ENCODE measurements at places on chromosomes 4 and X.

DNA sequence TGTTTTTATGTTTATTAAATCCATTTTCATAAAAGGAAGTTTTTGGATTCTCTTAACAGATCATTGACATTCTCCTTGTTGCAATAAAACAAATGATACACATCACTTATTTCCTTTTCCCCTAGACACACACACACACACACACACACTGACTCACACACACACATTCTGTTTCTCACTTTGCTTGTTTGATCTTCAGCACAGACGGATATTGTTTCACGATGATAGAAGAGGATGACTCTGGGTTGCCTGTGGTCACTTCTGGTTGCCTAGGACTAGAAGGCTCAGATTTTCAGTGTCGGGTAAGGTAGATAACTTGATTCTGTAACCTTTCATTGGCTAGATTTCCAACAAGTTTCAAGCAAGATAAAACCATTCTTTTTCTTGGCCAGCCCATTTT lies 356.8 kb downstream of the BMPR1B start:
- DNase-seq, result no peak

DNA sequence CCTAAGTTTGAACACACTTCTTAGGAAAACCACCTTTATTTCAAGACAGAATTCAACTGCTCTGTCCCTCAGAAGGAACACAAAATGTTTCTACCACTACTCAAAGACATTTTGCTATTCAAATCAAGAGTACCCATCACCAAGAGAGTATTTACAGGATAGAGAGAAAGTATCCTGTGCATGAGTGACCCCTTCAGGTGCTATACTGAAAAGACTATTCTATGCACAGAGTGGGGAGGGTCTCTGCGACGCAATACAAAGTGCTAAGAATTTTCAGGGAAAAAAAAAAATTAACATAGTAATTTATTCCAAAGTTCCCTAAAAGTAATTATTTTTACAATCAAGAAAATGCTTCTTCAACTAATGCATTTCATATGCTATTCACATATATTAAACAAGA lies 346.4 kb upstream of the FAM241A start:
- DNase-seq, result no peak

- DNase-seq, result no peak
Measured at GRCh38 chr4:181601103-181601502, 642.1 kb upstream of the TENM3 start.

GRCh38 chr4:186189656-186190055 lies 1.7 kb upstream of the CYP4V2 start:
- DNase-seq, result no peak

DNA sequence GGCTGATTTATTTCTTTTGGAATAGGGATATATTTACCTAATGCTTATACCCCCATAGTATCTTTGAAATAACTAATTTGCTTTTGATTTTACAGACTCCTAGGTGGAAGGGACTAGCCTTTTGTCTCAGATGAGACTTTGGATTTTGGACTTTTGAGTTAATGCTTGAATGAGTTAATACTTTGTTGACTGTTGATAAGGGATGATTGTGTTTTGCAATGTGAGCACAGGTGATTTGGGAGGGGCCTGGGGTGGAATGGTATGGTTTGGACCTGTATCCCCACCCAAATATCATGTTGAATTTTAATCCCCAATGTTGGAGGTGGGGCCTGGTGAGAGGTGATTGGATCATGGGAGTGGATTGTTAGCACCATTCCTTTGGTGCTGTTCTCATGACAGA lies 117.4 kb upstream of the ZC4H2 start:
- no peak for DNase-seq

- no peak for DNase-seq
Measured at GRCh38 chr4:31134720-31135119, 414.6 kb downstream of the PCDH7 start.

- no peak for DNase-seq
Measured at GRCh38 chr4:103449296-103450023, 251.3 kb upstream of the CENPE start.

- DNase-seq, result no peak
Measured at GRCh38 chrX:38988301-38988700, 187.0 kb downstream of the MID1IP1 start.

DNA sequence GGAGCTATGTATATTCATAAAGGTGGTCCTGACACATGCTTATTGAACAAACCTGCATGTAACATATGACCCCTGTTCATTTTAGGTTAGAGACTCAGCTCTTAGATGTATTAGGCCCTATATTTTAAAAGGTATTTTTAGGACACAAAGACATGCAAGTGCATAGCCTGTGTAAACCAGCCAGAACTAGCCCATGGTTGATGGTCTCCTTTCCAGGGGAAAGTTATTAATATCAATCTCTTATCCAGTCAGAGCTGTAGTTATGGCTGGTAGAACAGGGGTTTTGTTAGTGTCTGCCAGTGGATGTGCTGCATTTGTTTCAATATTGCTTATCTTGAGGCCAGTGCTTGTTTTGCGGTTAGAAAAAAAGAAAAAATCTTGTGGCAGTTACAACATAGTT lies 488.6 kb downstream of the KCTD8 start:
- no peak for DNase-seq

GRCh38 chr4:182225257-182225852 lies 17.8 kb upstream of the TENM3 start:
- DNase-seq, result no peak

GRCh38 chr4:119921830-119922229 lies 144.8 kb downstream of the MAD2L1 start:
- DNase-seq, result no peak

GRCh38 chrX:37958525-37959211 lies 47.7 kb upstream of the SYTL5 start:
- DNase-seq, result no peak

DNA sequence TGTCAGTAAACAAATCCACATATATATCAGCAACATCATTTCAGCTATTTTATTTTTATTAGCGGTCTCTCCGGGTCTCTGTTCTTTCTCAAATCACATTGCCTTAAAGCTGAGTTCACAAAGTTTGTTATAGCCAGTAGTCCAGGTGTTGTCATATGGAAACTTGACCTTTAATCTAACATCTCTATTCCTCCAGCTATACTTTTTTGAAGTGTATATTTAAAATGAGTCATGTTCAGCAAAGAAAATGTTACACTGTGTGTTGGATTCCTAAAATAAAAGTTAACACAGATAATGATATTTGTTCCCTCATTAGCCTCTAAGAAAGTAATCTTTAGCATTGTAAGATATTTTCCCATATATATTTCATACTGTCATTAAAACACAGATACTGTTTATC lies 63.6 kb downstream of the SMARCAD1 start:
- DNase-seq, result no peak

DNA sequence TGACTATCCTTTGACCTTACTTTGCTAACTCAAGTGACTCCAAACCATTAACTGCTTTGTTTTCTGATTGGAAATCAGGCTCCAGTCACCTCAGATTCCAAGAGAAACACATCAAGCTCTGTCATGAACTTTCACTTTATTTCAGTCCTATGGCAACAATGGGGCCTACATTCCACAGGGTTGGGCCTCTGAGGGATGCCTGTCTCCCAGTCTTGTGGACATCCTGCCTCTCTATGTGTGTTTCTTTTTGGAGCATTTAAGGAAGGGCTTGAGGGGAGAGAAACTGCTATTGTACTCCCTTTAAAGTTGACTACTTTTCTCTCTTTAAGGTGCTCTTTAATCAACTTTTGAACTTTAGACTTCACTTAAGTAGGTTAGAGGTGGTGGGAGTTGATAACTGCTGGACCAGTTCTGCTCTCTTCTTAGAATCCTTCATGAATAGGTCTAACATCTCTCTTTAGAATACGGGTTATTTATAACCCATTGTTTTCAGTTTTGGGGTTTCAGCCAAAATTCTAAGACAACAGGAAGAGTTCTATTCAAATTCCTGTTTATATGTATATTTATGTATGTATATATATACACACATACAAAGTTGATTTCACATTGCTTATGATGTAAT lies 274.3 kb upstream of the NR3C2 start:
- no peak for DNase-seq
